ENCODE measurements at places on chromosomes 6 and 20.

GRCh38 chr6:138945354-138945753 lies 42.7 kb downstream of the REPS1 start:
- no peak for DNase-seq

DNA sequence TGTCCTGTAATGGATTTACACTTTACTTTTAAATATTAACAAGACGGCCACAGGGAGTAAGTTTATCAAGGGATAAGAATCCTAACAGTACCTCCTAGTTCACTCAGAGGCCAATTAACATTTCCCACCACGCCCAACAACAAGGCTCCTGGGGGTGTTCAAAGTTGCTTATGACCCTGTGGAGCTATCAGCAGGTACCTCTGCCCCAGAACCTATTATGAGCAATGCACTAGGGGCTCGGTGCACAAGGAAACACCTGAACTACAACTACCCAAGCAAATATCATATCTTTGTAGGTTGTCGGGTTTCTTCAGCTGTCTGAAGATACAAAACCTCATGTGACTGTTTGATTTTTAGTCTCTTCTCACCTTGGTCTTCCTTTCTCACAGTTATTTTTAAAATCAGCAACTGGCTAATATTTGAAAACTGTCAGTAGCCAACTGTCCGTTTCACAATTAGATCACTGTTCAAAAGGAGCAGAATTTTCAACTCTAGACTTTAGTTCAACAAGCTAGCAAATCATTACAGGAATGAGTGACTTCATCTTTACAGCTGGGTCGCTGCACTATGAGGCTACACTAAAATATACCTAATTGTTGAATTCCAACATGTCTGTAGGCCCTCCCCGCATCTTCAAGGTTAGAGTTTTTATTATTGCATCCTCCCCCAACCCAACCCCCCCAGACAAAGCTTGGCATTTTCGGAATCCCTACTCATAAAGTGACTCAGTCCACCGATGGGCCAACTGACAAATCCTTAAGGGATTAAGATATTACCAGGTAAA lies 38.1 kb downstream of the B4GALT5 start:
- DNase-seq = no peak

DNA sequence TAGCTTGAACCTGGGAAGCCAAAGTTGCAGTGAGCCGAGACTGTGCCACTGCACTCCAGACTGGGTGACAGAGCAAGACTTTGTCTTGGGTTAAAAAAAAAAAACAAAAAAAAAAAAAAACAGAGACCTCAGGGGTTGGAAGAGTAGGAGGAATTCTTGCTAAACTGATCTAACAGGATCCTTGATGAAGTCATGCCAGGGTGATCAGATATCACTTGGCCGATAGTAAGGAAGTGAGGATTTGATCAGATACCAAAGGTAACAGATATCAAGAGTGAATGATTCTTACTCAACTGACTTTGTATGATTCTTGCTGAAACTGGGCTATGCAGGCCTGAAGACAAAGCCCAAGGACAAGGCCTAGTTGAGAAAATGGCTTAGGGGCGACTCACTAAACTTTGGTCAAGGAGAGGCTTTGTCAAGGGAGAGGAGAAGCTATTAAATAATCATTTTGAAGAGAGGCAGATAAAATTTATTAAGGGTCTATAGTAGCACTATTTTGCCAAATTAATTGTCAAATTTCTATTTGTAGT lies 624.7 kb downstream of the UTRN start:
- DNase-seq = no peak

DNA sequence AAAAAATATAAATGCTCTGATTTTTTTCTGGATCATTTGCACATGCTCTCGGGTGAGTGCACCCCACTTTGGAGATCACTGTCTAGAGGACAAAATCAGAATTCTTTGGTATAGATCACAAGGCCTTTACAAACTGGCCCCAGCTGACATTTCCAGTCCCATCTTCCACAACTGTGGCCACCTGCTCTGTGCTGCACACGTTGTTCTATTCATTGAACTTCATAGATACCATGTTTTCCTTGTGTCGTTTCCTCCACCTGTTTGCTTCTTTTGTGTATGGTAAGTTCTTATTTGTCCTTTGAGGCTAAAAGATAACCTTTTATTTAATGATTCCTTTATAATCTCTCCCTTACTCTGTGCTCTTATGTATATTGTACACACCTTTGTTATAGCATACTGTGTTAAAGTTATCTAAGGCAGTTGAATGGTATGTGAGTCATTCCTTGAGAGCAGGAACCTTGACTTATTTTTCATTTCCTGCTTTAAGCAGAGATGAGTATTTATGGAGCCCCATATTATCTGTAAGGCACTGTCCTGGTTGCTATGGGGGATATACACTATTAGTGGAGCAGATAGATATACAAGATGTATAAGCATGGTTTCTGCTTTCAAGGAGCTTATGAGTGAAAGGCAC lies 12.0 kb upstream of the SLC17A5 start:
- DNase-seq = no peak

GRCh38 chr20:47701612-47702011 lies 83.7 kb downstream of the SULF2 start:
- DNase-seq = no peak

GRCh38 chr6:121522771-121523386 lies 87.4 kb downstream of the GJA1 start:
- DNase-seq = no peak

- DNase-seq = no peak
These were observed at the start of gene SAMD3 for GRCh38 chr6:130222775-130223174. Gene SAMD3, minus strand, starts transcription at chr6:130222951. Its CDS starts 7,678 bp downstream, at chr6:130215273.

DNA sequence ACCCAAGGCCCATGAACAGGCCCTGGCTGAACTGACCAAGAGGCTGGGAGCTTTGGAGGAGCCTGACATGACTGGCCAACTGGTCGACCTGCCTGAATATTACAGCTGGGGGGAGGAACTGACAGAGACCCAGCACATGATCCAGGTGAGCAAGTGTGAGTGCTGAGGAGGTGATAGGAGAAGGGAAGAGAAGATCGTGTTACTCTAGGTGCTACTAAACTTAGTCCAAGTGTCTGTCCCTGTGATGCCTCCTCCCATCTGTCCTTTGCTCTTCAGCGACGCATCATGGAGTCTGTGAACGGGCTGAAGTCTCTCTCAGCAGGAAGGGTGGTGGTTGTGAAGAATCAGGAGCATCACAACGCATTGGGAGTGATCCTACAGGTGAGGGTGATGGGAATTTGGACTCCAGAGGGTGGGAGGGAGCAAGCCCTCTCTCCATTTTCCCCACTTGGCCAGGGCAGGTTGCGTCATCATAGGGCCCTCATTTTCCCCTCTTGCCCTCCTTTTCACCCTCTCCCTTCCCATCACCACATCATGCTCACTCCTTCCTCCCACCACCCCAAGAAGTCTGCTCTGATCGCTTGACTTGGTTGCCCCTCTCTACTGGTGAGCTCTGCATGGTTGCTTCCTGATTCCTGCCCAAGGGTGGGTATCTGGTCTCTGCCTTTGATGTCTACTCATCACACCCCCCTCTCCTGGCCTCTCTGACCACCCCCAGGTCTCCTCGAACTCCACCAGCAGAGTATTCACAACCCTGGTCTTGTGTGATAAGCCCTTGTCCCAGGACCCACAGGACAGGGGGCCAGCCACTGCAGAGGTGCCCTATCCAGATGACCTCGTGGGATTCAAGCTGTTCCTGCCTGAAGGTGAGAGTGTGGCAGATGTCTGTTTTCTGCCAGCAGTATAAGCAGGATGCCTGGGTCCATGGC lies 4.7 kb downstream of the DXO start:
- no peak for DNase-seq

DNA sequence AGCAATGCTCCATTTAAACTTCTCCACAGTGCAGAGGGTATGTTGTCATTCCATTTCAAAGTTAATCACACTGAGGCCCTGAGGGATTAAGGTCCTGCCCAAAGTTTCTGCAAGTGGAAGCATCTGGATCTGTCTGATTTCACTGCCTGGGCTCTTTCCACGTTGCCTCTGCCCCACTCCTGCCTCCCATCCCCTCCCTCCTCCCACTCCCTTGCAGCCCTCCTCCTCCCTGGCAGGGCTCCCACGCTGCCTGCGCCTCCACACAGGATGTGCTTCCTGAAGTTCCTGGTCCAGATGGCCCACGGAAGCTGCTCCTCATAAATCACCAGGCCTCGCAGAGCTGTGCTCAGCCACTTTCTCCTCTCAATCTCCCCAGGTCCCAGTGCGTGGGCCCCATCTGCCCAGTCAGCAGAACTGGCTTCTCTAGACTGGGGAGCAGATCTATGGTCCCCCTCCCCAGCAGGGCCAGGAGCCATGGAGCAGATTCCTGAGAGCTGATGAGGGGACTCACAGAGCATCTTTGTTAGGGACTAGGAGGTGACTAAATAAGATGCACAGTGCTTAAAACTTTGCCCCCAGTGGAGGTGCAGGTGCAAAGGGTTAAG lies 65.4 kb upstream of the MAFB start:
- DNase-seq = no peak

DNA sequence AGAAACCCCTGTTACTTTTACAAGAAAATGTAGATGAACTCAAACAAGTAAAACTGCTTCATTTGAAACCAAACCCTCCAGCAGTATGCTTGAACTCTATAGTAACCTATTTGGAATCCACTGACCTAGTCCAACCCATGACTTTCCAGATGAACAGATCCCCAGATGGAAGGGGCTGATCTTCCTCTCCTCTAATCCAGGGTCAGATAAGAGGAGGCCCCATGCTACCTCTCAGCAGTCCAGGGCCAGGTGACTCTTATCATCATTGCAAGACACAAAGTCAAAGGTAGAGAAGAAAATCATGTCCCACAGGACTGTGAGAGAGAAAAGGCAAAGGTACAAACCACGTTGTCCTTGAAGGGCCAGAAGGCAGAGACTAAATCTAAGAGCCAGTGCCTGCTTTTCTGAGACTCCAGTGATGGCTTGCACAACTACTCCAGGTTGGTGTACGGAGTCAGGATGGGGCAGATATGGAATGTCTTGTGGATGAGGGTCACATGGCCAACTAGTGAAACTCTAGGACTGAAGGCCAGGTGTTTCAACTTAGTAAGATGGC lies 81.4 kb upstream of the MYLIP start:
- no peak for DNase-seq

DNA sequence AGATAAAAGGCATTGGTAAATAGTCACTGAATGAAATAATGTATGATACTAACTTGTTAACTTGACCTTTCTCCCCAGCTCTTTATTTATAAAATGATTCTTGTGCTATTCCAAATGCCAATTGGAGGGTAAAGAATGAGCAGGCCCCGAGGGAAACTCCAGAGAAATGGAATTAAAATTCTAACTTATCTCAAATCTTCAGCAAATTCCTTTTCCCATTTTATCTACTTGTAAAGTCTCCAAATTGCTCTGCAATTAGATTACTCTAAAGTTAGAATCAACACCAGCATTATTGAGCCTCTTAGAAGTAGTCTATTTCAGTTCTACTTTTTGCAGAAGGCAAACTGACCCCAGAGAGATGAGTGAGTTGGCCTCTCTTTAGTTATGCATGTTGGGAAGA lies 165.9 kb upstream of the PREP start:
- no peak for DNase-seq

DNA sequence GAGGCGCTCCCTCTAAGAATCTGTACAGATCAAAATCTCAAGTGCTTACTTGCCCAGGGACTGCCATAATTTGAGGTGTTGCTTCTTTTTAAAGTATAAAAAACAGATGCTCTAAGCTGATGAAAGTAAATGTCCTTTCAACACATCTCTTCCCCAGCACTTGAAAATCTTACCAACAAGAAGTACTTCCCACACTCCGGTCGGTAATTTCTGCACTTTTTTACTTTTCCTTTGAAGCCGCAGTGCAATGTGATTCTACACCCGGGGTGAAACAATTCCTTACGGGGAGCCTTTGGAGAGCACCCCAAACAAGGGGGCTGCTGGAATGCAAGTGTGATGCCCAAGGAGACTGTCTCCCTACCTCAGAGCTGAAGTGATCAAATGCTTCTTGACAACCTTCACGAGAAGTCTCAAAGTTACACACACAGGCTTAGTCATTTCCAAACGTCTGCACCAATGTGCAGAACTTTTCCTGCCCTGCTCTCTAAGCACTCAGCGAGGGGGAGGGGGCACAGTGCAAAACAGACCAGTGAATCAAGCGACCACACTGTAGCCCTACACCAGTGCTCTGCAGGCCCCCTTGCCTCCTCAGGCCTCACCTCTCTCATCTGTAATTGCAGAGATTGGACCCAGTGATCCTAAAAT lies 56.7 kb downstream of the ATXN1 start:
- DNase-seq = no peak

DNA sequence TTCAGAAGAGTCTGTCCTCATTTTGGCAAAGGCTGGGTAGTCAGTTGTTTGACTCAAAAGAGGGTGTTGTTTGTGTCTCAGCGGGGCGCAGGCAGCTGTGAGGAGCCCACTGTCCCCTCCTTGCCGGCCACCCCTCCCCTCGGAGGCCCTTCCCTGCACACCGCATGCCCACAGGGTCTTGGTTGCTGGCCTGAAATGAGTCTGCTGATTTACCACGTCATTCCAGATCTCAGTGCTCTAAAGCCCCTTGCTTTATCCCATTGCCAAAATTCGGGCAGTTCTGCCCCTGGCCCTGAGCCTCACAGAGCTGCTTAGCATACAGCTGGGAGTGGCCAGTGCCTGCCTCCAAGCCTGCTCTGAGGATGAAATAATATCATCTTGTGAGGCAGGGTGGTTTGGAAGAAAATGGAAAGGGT lies 220.7 kb downstream of the UST start:
- no peak for DNase-seq

DNA sequence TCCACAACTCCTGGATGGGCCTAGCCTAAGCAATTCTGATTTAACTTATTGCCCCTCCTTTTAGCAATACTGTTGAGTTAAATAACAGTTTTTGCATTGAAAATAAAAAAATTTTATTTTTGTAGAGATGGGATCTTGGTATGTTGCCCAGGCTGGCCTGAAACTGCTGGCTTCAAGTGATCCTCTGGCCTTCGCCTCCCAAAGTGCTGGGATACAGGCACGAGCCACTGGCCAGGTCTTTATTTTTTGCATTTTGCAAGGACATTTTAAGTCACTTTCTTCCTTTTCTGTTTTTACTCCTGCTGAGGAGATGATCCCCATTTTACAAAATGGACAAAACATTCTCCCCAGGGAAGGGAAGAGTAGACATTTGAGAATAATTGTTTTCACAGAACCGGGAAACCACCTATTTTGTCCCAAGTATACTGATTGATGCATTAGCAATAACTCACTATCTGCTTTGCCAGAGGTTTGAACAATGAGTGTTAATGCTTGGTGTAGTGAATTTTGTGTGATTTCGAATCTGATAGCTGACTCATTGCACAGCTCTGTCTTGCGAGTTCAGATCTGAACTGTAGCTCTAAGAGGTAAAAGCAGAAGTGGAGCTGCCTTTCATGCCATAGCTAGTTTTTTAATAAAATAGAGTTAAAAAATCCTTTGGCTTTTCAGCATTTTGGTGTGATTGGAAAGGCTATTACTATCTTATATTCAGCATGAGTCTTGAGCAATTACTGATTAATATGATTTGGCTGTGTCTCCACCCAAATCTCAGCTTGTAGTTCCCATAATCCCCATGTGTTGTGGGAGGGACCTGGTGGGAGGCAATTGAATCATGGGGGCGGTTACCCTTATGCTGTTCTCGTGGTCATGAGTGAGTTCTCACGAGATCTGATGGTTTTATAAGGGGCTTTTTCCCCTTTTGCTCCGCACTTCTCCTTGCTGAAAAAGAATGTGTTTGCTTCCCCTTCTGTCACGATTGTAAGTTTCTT lies 20.9 kb downstream of the IGF2R start:
- DNase-seq = no peak
